Activated T-cell treated with anti-CD3 and anti-CD28 coated beads, Interleukin-2, amount 50 U/mL, for 24 hours (primary cell): ENCODE measurements at places on chromosomes 12 and 14.

DNA sequence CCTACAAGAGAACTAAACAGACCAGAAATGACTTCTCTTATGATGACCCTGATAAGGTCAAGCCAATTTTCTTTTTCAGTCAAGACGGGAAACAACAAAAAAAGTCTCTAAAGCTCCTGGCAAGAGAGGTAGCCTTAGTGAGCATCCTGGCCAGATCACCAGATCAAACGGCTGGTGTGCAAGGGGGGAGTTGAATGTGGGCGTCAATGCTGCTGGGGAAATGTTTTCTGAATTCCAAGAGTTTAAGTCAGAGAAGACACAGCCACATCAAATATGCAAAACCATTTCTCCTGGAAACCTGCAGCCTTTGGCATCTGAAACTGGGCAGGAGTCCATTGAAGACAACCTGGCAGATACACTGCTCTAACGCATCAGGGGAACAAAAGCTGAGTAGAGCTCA lies 16.0 kb upstream of the SELPLG start:
- DNase-seq: no peak

DNA sequence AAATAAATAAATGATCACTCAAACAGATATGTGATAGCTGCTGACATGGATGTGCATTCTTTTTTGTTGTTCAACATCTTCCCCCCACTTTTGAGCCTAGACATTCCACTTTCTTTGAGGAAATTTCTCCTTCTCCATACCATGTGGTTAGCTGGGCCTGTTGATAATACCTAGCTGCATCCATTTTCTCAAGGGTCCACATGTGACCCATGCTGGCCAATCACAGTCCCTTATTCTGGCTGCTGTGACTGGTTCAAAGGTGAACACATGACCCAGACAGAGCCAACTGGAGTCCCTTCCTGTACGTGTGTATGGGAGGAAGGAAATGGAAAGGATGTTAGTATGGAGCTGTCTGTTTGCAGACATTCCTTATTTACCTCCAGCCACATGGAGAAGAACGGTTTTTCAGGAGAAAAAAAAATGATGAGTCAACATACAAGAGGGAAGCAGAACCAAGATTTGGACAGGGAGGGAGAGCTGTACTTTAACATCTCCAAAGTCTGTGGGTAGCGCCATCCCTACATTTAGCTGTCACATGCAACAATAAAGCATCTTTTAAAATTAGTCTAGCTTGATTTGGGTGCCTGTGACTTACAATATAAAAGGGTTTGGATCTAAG lies 391.7 kb upstream of the TBX3 start:
- no peak for DNase-seq

DNA sequence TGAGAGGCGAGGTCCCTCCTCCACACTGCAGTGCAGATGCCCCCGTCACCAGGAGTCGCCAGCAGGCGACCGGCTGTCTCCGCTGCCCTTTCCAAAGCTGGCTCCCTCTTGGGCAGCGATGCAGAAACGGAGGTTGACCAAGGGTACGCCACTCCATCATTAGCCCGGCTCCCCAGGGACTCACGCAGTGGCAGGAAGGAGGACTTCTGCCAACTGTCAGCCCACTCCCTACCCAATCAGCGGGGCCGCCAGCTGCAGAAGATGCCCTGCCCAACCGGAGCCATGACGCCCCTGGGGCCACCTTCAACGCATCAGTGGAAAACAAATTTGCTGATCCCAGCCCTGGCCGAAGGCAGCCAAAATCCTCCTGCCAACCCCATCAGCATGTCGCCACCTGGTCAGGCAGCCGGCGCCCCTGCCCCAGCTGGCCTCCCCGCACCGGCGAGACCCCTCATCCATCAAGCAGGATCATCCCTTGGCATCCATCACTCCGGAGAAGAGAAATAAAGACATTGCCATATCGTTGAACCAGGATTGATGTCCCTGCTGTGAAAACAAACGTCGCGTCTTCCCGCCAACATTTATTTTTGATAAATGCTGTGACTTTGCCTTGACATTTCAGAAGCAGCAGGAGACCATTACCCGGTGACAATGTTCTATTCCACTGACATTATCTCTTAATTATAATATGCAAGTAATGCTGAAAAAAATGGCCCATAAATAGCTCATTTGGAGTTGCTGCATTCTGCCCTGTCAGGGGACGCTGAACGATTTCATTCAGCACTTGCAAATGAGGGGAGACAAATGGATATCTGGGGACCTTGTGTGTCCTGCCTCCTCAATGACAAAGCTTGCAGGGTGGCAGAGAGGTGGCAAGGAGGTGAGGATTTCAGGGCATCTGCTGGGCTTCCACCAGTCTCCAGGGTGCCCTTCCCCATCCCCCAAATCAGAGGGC lies 105.1 kb downstream of the SCARB1 start:
- DNase-seq: no peak

- DNase-seq: no peak
These were observed 22.4 kb downstream of the SLC7A8 start for GRCh38 chr14:23160924-23161522.

DNA sequence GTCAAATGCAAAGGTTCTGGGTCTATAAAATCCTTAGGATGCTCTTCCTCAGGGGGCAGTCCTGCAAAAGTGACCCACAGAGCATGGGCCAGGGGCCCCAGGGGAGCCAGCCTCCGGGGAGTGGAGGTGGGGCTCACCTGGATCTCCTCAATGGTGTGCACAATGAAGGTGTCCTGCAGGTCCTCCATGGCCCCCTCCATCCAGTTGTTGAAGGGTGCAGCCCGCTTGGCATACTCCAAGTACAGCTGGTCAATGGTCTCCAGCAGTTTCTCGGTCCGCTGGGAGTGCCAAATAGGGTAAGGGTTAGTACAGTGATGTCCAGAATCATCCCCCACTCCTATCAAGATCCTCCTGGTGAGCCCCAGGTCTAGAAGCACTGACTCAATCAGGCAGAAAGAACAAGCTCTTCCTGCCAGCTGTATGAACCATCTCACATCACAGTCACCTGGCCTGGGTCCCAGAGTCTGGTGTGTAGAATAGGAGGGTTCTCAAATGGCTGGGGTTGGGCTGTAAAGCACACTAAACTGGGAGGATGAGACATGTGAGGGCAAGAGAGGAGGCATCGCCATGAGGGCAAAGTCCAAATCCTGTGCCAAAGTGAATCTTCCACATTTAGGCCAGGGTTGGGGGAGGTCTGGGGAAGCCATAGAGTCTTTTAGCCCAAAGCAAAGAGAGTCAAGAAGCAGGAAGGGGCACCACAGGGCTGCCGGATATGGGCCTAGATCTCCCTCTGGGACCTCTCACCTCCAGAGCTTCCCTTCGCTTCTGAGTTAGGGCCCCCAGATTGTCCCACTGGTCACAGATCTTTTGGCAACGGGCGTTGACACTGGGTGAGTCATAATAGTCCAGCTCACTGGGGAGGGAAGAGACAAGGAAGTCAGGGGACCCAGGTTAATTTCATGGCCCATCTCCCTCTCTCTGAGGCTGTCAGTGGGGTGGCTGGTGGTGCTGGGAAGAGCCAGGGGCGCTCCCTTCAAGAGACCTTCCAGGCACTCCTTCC lies 91.5 kb upstream of the ZFP36L1 start:
- DNase-seq: no peak

GRCh38 chr12:104935886-104936285 lies 22.2 kb downstream of the SLC41A2 start:
- no peak for DNase-seq

DNA sequence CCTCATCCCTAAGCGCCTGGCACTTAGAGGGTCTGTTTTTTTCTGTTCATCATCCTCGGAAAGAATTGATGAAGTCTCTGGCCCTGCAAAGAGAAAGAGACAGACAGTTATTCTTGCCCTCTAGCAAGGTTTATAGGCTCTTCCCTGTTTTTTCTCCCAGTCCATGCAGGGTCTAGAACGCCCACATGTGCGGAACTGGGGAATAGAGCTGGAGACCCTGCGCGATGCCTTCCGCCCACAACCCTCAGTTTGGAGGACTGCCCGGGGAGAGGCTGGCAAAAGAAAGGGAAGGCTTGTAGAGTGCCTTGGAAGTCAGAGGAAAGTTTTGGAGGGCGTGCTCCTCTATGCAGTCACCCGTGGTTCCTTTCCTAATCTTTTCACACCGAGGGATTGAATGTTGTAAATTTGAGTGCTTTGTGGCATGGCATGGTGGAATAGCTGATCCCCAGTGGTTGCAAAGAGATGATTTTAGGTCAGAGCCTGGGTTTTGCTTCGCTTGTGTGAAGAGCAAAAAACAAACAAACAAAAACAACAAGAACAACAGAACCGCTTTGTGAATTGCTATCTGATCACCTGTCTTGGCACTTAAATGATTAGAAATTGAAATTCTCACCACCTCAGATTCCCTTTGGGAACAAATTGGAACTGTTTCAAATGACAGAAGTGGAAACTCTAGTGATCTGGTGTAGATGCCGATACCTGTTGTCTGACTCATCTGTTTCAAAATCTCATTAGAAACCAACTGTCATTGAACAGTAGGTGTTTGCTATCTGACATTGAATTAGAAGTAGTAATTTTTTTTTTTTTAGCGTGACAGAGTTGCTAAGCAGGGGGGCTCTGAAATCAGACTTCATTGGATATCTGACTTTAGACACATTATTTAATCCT lies 947 bp downstream of the GAS2L3 start:
- no peak for DNase-seq

DNA sequence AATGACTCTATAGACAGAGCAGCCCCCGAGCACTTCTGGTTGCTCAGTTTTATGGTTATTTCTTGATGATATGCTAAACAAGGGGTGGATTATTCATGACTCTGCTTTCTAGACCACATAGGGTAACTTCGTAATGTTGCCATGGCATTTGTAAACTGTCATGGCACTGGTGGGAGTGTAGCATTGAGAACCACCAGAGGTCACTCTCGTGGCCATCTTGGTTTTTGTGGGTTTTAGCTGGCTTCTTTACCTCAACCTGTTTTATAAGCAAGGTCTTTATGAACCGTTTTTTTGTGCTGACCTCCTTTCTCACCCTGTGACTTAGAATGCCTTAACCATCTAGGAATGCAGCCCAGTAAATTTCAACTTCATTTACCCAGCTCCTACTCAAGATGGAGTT lies 1036.2 kb upstream of the FLRT2 start:
- no peak for DNase-seq

DNA sequence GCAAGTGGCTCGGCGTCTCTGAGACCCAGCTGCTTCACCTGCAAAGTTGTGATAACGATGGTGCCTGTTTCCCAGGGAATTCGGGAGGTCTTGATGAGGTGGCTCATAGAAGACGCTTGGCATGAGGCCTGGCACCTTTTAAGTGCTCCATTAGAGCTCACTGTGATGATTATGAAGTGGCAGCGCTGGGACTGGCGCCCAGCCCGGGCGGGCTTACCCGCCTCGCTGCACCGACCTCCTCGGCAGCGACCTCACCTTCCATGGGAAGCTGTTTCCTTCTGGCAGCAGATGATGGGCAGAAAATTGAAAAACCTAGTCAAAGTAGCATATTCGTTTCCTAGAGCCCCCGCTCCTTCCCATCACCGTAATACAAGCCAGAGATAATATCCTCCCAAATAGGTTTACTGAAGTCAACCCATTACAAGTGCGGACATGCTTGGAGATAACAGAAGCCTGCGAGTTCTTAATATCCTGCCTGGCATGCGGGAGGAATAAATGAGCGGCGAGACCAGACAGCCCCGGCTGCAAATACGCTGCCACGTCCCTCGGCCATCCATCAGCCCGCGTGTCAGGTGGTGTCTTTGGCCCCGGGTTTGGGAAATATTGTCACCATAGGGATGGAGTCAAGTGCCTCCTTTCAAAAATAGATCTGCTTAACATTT lies 35.2 kb upstream of the DLK1 start:
- no peak for DNase-seq

GRCh38 chr12:46669720-46670119 lies 156.1 kb downstream of the SLC38A4 start:
- no peak for DNase-seq

- no peak for DNase-seq
These were observed 215.4 kb upstream of the C14orf180 start for GRCh38 chr14:104363891-104364760.

GRCh38 chr12:10624605-10625004 lies 11.2 kb upstream of the MAGOHB start:
- DNase-seq: no peak

DNA sequence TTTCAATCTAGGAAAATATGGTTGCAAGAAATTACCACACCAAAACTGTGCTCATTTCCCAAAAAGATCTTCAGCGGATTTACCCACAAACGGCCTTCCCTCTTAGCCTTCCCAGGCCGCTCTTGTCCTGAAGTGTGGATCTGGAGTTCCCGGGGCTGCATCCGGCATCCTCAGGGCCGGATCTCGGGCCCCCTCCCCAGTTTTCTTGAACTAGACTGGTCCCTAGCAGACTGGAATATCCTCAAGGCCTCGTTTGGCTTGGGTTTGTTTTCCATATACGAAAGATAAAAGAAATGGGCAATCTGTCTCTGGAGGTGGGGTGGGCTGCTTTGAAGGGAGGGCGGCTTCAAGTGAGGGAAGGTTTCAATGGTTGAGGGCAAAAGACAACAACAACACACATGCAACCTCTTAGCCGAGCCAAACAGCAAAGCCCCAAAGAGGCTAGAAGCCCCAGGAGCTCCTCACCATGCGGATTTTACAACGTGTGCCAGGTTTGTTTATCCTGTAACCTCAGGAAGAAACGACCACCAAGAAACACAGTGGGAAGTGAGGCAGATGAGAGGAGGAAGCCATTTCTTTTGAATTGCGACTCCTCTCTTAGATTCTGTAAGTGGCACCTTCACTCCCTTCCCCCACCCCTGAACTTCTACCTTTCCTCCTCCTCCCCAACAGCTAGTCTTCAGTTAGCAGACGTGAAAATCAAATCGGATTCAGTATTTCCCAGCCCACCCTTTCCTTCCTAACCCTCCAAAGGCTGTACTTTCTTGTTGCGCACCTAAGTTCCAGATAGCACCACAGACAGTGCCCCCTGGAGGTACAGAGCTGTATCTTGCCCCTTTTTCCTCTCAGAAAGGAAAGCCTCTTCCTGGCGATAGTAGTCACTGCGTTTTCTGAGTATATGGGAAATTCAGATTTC lies 2.6 kb downstream of the MYF6 start:
- no peak for DNase-seq

DNA sequence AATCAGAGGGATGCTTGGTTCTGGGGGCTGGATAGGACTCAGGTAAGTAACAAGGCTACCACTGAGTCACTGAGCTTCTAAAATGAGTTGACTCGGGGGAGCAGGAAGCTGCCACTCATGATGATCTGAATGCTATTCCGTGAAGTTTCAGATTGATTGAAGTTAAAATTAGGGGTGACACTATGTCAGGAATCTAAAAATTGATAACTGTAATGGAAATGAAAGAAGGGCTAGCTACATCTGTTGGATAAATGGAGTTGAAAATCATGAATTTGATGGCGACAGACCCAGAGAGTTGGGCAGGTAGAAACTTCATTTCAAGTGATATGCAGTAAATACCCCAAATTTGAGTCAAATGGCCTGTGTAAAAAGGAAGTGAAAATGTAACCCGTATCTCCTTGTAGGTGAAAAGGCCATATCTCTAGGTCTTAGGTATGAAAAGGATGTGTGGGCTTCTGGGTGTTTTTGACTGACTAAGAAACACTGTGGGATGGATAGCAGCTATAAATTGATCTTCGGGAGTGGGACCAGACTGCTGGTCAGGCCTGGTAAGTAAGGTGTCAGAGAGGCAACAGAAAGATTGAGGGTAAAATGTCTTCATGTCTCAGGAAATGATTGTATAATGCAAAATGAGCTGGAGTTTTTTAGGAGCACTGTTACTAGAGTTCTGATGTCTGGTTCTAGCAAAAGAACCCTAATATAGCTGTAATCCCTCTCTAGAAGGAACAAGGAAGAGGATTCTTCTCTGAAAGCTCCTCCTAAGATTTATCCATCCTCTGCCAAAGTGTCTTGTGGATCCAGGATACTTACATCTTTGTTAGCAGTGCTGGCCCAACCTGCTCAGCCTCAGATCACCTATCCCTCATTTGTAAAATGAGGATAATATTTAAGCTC lies 57.3 kb downstream of the DAD1 start:
- DNase-seq: no peak

GRCh38 chr12:71107936-71108335 lies 49.9 kb downstream of the TSPAN8 start:
- no peak for DNase-seq
